ENCODE measurements at places on chromosomes 7 and 10.
A peak's percentile ranks its signal among the peaks of the same experiment; 100 is the strongest.

DNA sequence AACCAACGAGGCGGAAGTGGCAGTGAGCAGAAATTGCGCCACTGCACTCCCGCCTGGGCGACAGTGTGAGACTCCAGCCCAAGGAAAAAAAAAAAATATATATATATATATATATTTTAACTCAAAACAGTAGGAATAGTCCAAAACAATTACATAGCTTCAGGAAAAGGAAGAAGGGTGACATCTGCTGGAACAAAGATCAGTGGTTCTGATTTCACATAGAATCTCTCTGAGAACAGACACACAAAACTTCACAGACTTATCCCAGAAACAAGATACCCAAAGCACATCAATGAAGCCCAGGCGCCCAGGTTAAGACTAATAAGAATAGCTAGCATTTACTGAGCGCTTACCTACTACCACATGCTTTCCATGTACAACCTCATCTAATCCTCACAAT, 45.0 kb downstream of the DNMBP start:
- no peak for DNase-seq

GRCh38 chr10:93995182-93995581, 1.5 kb downstream of the PLCE1 start:
- no peak for DNase-seq

GRCh38 chr10:91567815-91568214, 65.1 kb downstream of the PPP1R3C start:
- no peak for DNase-seq

DNA sequence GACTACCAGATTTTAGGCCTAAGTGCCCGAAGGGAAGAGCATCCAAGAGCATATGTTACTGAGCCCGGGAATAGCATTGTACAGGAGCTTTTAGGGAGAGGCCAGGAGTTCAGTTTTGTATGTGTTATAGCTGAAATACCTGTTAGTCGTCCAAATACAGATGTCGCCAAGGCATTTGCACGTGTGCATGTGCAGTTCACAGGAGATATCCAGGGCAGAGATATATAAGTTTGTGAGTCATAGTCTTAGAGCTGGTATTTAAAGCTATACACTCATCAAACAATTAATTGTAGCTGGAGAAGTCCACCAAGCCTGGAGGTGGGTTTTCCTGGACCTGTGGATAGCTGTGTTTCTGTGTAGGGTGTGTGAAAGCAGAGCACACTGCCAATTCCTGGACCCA, 394.0 kb upstream of the FZD8 start:
- DNase-seq, result no peak

DNA sequence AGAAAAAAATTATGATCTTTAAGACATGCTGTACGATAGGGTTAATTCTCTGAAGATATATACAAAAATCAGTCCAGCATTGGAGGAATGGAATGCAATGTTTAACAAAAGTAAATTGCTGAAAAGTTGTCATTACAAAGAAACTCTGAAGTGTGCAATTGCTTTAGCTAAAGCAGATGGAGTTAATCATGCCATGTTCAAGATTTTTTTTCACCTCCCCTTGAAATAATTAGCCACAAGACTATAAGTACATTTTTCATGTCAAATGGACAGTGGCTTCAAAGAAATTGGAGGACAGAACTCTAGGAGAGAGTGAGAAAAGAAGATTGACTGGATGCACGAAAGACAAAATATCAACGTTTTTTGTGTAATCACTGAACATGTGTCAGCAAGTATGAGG, 63.1 kb upstream of the MEOX2 start:
- DNase-seq, result no peak

- DNase-seq, result no peak
Measured at GRCh38 chr7:29946428-29947186, 43.0 kb downstream of the SCRN1 start.

GRCh38 chr10:103514244-103514643, 20.7 kb downstream of the NEURL1 start:
- DNase-seq, result no peak

- DNase-seq, result no peak
Measured at GRCh38 chr7:34449765-34450164, 208.3 kb upstream of the NPSR1 start.

DNA sequence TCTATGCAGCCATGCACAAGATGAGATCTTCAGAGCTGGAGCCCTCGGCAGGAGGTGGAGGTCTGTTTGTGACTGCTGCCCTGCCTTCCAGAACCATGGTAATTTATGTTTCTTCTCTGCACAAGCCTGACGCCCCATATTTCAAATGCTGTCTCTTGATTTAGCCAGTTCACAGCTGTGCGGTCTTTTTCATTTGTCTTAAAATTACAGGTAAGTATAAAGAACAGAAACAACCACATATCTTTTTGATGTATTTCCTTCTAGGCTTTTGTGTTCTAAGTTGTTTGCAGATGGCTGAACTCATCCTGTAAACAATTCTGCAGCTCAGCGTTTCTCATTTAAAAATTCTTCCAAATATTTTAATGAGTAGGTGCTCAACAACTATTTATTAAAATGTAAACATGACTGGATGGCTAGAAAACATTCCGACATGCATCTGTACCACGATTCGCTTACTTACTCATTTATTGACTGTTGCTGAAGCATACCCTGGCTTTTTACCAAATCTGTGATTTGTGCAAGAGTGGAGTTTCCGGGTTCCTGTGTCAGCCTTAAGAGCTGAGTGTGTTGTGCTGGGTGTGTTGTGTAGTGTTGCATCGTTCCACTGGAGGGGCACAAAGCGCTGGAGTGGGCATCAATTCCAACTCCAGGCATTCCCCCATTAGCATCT, 58.9 kb downstream of the PIP4K2A start:
- peak; percentile 47 for DNase-seq

DNA sequence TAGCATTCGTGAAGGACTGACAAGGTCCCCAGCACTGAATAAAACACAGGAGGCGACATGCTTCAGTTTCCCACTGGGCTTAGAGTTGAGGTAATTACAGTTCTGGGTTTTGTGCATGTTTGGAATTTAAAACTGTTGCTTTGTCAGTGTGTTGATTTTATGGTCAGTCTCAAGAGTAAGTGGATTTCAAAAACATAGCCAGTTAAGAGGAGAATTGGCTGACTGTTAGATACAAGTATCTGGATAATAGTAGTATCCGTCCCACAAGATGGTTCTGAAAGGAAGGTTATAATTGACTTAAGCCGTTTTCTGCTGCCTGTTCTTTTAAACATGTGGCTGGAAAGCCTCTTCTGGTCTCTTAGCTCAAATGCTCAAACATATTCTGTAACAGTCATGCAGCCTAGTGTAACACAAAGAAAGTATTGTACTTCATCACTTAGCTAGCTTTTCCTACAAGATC, 170.9 kb downstream of the POLR1F start:
- DNase-seq, result no peak

- no peak for DNase-seq
Measured at GRCh38 chr7:112400141-112400540, 50.1 kb upstream of the IFRD1 start.

GRCh38 chr7:30898411-30898810, 13.2 kb upstream of the AQP1 start:
- DNase-seq, result no peak

GRCh38 chr7:98284335-98285036, 3.0 kb downstream of the BRI3 start:
- peak; percentile 35 for DNase-seq

GRCh38 chr10:93333278-93333978, 148.7 kb downstream of the MYOF start:
- DNase-seq, result no peak

- DNase-seq, result no peak
Measured at GRCh38 chr10:130193493-130194193, 57.5 kb downstream of the GLRX3 start.

- no peak for DNase-seq
Measured at GRCh38 chr10:133107442-133107841, 19.7 kb downstream of the ADGRA1 start.

DNA sequence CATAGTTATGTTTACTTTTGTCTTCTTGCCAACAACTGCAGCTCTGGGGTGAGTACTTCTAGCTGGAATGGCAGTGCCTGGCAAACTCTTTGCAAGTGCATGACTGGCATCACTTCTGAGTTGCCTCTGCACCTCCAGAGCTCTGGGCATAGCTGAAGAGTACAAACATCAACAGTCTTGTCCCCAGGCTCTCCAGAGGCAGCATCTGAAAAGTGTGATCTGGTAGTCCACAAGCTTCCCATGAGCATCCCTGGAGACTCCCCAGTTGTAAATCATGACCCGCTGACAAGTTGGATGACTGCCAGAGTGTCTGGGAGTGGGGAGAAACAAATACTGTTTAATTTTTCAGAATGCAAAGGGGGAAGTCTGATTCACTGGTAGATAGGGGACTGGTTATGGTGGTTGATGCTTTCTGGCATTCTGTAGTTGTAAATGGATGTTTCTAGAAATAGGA, 138.9 kb upstream of the CDK13 start:
- DNase-seq, result no peak

- no peak for DNase-seq
Measured at GRCh38 chr10:127000598-127000997, 95.4 kb downstream of the DOCK1 start.

DNA sequence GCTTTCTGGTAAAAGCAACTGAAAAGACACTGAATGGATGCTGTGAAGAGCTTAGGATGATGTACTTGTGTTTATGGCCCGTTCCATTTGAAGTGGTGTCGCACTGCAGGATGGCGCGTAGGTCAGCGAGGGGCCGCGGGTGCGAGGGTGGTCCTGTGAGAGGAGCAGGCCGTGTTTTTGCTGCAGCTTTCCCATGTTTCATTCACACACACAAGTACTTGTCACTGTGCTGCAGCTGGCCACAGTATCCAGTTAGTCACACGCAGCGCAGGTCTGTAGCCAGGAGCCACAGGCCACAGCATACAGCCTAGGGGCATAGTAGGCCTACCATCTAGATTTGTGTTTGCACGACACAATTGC, 23.2 kb downstream of the WIPI2 start:
- DNase-seq, result no peak

DNA sequence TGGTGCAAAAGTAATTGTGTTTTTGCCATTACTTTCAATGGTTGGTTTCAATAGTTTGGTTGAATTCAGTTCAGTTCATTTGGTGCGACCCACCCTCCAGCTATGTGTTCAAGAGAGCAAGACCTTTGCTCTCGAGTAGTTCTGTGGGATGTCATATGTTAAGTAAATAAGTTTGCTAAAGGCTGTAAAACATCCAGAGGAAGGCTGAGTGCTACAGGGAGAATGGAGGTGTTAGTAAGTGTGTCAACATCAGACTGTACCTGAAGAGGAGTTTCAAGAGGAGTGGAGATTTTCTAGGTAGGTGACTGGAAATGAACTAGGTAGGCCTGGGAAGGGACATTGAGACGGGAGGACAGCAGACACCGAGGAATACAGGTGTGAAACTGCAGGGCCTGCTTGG, 147.7 kb downstream of the SH2D4B start:
- no peak for DNase-seq

DNA sequence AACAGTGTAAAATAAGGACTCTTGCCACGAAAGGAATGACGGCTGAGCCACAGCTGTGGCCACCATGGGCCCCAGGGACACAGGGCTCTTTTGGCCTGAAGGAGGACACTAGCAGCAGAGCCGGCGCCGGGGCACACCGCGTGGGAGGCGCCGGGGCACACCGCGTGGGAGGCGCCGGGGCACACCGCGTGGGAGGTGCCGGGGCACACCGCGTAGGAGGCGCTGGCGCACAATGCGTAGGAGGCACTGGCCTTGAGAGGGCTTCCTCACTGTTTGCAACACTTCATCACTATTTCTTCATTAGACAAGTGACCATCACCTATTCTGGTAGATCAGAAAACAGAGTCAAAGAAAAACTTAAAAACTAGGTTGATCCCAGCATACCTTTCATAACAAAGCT, 23.4 kb downstream of the ESYT2 start:
- DNase-seq, result no peak

- no peak for DNase-seq
Measured at GRCh38 chr10:60732807-60733516, 45.3 kb upstream of the CDK1 start.

DNA sequence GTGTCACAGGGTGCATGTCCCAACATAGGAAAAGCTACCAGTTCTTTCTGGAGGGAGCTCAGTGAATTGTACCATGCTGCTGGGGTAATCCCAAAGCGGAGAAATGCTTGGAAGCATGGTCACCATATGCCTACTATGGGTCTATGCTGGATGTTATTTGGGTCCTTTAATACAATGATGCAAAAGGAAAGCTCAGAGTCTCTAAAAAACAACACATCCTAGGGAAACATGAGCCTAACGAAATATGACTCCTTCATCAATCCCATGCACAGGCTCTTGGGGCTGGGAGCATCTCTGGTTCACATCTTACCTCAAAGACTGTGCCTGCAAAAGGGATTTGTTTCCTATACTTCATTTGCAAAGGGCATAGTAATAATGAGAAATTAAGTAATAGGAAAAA, 65.2 kb downstream of the CUBN start:
- no peak for DNase-seq

GRCh38 chr10:43252783-43253341, 14.0 kb downstream of the RASGEF1A start:
- no peak for DNase-seq

DNA sequence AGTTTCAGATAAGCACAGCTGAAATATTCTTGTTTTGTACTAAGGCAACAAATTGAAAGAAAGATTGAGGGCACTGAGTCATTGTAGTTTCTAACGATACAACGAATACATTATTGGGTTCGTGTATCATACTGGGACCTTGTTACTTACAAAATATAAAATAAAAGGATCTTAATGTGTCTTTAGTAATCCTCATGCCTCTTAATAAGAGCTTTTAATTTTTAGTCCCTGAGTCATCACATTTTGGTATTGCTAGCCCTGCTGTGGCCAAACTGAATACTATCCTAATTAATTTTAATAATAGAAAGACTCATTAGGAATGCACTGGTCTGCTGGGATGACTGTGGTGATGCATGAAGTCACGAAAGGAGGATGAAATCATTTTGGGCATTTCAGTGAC, 309.7 kb downstream of the EXOC4 start:
- no peak for DNase-seq

GRCh38 chr7:137635132-137635531, 211.6 kb downstream of the DGKI start:
- no peak for DNase-seq

DNA sequence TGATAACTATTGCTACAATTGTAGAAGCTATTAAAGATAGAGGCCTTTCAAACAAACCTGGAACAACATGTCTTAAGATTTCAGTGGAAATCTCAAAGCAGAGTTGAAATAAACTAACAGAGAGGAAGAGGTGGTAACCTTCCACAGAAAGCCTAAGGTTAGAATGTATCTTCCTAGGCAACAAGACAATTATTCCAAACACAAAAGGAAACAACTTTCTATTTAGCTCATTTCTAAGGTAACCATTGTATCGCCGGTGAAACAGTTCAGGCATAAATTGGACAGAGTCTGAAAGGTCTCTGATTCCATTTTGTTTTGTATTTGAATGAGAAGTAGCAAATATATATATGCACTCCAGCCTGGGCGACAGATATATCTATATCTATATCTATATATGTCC, 30.7 kb upstream of the HYCC1 start:
- no peak for DNase-seq

GRCh38 chr10:118471863-118472262, 123.6 kb downstream of the PRLHR start:
- DNase-seq, result peak; percentile 33

- DNase-seq, result no peak
Measured at GRCh38 chr7:143222782-143223181, 945 bp downstream of the TAS2R40 start.

Measured in fibroblast of the conjunctiva (primary cell).